CD4-positive, alpha-beta memory T cell (primary cell): ENCODE measurements at places on chromosomes 11 and 22.

DNA sequence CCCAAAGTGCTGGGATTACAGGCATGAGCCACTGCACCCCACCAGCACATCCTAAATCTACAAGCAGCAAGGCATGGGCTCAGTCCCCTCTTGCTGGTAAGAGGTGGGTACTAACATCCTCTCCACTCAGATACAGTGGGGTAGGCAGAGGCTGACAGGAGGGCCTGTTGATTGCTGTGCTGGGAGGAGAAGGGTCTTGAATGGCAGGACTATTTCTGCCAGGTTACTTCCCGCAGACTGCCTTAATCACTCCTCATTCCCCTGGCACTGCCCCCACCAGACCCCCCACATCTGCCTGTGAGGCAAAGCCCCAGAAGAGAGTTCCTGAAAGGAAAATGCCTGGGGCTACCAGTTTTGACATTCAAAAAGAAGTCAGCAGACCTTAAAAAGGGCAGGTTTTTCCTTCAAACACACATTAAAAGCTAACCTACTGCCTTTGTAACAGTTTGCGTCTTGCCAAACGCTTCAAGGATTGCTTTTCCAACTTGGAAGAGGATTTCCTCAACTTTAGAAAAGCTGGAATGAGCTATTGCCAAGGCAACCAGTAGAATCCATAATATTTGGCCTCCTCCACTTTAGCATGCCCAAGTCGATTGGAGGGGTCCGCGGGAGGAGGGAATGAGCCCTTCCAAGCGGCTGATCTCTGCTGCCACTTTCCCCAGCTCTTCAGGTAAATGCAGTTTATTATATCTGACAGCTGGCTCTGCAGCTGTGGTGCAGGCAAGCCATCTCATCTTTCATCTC lies 62.0 kb downstream of the FDX1 start:
- no peak for DNase-seq

GRCh38 chr11:61480261-61480993 lies 28.1 kb upstream of the LRRC10B start:
- no peak for DNase-seq

GRCh38 chr11:126113515-126113957 lies 50.9 kb upstream of the CDON start:
- no peak for DNase-seq

- DNase-seq: no peak
These were observed 338.7 kb downstream of the BRD1 start for GRCh38 chr22:49488943-49489342.

GRCh38 chr11:58254936-58255335 lies 13.1 kb downstream of the OR10W1 start:
- no peak for DNase-seq

GRCh38 chr11:67558084-67558772 lies 25.4 kb upstream of the GSTP1 start:
- no peak for DNase-seq

DNA sequence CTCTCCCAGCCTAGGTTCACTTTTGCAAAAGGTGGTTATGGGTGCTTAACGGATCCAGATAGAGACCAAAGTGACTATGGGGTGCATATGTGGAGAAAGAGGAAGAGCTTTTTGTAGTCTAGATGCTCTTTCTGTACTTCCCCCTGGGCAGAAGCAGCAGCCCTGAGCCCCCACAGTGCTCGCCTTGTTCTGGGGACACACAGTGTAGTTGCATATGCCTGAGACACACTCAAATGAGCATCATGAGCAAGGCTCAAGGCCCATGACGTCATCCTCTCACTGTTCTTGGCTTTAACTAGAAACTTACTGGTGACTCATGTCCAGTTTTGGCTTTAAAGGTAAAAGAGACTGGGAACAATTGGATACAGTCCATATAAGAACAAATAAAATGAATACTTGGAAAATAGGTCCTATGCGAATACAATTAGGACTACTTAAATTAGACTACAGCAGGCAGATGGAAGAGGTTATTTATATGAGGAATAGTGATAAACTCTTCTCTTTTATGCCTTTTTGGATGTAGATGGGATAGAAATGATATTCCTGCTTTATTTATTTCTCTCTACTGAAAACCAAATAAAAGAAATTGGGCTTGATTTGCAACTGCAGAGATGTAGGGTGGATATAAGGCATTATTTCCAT lies 20.1 kb upstream of the PEX26 start:
- DNase-seq: no peak
